ENCODE measurements at places on chromosomes 5 and 9. TPM values are rescaled to one million over a fixed set of nuclear protein-coding genes. Genes with fewer than 3 reads are reported as not detected.

Gene FBN2
- 0.38 TPM for total RNA-seq

Gene ABITRAM
- 4.4 TPM for total RNA-seq

Gene FGF18
- not detected for total RNA-seq

Gene MTX3
- total RNA-seq, result 7.2 TPM

Gene TAL2
- total RNA-seq, result not detected

Gene PCDHA9
- under 0.01 TPM for total RNA-seq

Gene OR1Q1
- total RNA-seq, result 0.08 TPM

Gene WHRN
- 1.2 TPM for total RNA-seq

Gene PDLIM7
- 147 TPM for total RNA-seq
